ENCODE measurements at places on chromosomes 5 and 9.

DNA sequence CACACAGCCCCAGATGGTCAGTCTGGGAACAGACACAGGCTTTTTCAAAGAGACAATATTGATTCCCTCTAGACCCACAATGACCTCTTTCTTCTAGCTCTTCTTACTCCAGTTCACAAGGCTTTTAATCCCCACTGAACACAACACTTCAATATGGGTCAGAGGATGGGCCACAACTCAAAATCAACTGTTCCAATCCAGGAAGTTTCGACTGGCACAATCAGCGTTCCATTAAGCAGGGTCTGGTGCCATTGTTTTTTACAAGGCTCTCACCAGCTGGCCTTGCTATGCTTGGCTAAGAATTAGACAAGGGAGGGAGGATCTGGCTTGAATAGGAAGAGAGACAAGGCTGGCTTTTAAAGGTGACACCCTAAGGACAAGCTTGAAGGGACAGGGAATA is 199.4 kb upstream of the SLC24A2 start:
- DNase-seq, result no peak

GRCh38 chr9:98154678-98155077 is 35.7 kb upstream of the TRIM14 start:
- DNase-seq, result no peak

- DNase-seq, result no peak
Observed at GRCh38 chr5:131647048-131647769, 12.2 kb upstream of the RAPGEF6 start.

DNA sequence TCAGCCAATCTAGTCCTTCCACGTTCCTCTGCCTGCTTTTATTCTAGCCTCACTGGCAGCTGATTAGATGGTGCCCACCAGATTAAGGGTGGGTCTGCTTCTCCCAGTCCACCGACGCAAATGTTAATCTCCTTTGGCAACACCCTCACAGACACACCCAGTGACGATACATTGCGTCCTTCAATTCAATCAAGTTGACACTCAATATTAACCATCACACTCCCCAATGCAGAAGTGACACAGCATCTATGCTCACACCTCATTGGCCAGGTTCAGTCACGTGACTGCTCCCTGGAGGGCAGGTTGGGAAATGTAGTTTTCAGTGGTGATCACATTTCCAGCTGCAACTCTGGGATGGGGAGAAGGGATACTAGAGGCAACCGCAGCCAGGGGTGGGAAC is 13.0 kb downstream of the SUSD3 start:
- DNase-seq, result peak; percentile 18

DNA sequence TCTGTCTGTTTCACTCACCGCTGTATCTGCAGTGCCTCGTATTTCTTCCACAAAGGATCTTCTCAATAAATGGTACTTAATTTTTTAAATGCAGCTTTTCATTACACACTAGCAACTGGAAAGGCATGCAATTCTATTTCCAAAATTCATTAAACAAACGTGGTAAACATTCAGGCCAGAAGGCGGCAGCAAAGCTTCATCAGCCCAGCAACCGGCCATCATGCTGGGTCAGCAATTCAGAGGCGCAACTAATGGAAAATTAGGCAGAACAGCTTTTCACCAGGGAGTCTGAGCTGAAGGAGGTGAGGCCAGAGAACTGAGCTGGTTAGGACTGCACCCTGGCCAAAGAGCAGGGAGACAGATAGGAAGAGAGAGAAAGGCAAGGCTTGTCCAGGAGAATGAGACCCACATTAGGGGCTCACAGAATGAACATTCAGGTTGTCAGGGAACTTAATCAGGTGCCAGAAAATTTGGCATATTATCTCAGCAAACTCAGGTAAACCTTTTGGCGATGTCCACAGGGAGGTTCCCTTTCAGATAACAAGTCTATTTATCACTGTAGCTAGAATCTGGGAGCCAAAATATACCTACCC is 17.7 kb upstream of the RNF180 start:
- peak; percentile 24 for DNase-seq

DNA sequence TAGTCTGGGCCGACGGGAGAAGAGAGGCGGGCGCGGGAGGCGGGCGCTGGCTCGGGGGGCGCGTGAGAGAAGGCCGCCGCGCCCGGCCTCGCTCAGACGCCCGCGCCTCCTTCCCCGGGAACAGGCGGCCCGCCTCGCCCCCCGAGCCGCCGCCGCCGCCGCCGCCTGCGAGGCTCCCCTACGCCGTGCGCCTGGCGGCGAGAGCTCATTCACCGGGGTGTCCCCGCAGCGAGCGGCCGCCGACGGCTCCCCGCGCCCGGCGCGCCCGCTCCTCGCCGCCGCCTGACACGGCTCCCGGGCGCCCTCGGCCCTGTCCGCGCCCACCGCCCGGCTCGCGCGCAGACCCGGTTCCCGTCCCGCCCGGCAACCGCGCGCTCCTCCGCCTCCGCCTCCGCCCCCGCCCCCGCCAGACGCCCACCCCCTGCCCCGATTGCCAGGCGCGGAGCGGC is at the start of gene GNAQ:
Gene GNAQ, minus strand, starts transcription at position 368 of the 449 bp plus-strand sequence. CDS start 576 bp downstream, outside the sequence.
- no peak for DNase-seq

- no peak for DNase-seq
Observed at GRCh38 chr5:92402956-92403702, 1020.0 kb upstream of the ARRDC3 start.

GRCh38 chr5:146402949-146403348 is 44.2 kb upstream of the TCERG1 start:
- no peak for DNase-seq

DNA sequence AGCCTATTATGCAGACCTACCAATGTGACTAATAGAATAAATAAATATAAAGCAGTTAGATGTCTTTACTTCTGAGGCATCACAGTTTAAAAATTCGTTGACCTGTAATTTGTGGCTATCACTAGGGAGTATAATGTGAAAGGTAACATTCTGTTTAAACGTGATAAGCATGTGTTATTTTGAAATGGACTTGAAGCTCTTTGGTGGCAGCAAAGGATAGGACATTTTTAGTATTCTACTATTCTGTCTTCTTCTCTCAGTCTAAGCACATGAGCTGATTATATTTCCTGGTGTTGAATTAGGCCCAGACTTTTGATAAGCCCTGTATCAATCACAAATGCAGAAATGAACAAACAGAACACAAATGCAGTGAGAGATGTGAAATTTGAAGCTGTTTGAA is 974.0 kb upstream of the CDH10 start:
- no peak for DNase-seq

DNA sequence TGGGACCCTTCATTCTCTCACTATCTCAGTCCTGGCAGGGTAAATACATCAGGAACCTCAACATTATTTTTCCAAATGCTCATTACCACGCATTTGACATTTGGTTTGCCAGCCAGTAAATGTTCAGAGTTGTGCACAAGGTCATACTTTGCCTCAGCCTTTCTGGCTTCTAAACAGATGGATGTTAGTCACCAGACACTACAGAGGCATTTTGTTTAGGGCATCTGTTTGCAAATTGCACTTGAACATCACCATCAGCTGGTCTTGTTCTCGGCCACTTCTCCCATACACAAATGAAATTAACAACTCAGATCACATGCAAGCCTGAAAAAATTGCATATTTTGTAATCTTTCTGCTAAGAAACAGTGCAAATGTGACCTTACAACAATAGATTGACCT is 75.0 kb upstream of the SLC1A1 start:
- no peak for DNase-seq

- DNase-seq, result no peak
Observed at GRCh38 chr9:136086213-136086881, 8.7 kb downstream of the NACC2 start.

GRCh38 chr5:136674178-136674577 is 308.8 kb upstream of the TRPC7 start:
- no peak for DNase-seq

DNA sequence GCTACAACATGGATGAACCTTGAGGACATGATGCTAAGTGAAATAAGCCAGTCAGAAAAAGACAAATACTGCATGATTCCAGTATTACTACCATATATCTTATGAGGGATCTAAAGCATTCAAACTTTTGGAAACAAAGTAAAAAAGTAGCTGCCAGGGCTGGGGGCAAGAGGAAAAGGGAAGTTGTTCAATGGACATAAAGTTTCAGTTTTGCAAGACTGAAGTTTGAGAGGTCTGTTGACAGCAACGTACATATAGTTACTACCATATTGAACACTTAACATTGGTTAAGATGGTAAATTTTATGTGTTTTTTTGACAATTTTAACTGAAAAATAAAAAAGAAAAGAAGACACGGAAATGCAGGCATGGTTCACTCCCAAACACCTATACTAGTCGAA is 77.6 kb downstream of the MAPKAP1 start:
- DNase-seq, result no peak

- no peak for DNase-seq
Observed at GRCh38 chr5:126119887-126120442, 303.2 kb upstream of the GRAMD2B start.

DNA sequence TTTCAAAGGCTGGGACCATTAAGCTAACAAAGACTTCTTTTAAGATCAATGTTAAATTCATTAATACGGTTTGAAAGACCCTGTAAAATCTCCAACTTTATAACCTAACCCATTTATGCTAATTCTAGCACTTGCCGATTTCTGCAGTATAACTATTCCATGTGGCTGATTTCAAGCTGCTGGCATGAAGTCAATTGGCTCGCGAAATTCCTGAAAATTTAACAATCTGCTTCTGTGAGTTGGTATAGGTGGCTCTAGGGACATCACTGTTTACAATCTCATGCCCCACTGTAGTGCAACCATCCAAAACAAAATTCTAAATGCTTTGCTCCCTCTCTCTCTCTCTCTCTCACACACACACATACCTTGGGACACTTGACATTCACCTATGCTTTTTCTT is 70.2 kb downstream of the LPAR1 start:
- no peak for DNase-seq

DNA sequence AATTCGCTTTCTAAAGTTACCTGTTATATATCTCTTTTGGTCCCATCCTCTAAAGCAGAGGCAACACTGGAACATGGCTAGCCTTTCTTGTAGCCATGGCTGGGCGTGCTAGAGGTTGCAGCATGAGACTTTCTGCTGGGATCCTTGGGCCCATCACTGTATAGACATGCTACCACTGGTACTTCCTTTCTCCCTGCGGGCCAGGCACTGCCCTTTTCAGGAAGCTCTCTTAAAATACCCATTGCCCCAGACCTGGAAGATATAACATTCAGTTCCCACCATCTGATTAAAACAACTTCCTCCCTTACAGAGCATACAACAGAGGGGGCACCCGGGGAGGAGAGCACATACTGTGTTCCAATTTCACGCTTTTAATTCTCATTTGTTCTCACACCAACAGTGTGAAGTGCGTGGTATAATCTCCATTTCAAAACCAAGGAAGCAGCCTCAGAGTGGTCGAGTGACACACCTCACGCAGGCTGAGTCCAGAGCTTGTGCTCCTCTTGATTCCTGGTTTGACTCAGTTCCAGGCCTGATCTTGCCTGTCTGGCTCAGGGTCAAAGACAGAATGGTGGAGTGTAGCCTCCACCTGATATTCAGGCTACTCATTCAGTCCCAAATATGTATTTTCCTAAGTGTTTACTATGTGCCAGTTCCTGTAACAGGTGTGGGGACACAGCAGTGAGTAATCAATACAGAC is 22.6 kb downstream of the PTGS1 start:
- no peak for DNase-seq

DNA sequence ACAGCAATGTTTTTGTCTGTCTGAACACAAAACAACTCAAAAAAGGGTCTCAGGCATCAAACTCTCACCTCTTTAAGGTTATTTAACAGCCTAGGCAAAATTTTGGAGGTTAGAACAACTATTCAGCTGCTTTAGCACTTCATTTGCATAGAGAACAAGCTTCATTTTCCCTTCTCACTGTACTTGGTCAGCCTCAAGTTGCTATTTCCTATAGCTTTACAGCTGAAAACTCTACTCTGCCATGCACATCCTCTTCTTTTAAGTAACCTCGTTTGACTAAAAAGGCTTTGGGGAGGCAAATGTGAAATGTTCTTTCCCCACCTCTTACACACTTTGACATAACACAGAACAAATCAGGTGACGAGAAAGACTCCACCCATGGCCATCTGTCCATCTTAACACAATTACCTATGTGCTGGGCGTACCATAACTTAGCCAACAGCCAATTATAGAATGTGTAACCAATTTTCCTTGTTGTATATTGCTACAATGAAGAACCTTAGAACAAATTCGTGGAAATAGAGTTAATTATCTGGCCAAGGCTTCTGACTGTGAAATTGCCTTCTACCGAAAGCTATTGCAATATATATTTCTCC is 195.7 kb downstream of the DCP2 start:
- no peak for DNase-seq

DNA sequence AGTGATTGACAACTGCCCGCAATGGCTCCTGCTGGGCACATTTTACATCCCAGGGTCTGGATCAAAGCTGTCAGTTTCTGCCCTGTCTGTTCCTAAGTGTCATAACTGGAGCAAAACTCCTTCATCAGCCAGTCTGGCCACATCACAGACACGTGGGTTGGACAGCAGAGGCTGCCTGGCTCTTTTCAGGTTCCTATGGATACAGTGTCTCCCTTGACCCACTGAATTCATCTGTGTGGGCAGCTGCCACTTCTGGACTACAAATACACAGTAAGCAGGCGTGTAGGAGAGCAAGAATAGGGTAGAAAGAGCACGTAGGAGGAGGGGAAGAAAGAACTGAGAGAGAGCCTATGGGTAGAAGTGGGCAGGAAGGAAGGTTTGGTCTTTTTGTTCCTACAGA is 238.0 kb downstream of the ENC1 start:
- no peak for DNase-seq

DNA sequence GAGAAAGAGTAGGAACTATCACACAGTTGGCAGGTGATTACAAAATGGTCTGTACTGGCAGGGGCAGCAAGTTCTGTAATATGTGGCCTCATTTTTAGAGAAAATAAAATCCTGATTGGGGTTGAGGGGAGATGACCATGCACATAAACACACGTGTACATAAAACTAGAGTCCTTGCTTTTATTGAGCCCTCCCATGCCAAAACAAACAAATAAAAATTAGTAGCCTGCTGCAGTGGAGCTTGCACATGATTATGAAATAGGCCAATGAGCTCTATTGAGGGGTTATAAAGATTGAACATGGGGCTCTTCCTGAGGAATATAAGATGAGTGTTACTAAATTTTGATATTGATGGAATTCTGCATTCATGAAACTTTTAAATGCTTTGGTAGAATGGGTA is 248.4 kb downstream of the ELAVL2 start:
- DNase-seq, result no peak

GRCh38 chr9:74770508-74771261 is 117.0 kb downstream of the TRPM6 start:
- no peak for DNase-seq
